NCI-H146 (cell line): ENCODE measurements at places on chromosomes 3 and 15.

DNA sequence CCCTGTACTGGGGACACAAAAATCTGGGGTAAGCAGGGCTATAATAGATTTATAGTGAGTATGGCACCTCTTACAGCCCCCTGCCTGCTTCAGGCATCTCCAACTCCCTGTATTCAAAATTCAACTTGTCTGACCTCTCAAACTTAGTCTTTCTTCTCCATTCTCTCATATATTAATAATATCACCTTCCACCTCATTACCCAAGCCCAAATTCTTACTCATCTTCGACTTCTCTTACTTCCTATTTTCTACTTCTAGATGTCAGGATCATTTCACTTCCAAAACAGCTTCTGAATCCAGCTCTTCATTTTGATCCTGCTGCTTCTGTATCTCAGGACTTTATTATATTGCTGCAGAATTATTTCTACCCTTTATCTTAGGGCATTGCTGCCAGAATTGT is 290.7 kb downstream of the CHST2 start:
- no peak for DNase-seq

DNA sequence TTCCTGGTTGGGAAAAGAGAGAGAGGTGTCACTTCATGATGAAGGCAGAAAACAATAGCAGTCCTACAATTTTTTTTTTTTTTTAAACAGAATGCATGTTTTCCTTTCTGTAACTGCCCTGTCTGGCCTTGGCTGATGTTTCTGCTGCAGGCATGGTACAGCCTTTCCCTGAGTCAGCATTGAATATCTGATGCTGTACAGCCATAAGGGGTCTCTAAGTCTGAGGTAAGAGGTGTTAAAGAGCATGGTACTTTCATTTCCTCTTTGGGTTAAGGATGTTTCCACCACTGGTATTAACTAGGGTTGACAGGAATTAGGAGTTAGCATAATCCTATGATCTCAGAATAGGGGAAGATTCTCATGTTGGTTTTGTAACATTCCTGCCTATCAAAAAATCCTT is 147.4 kb downstream of the CHST2 start:
- no peak for DNase-seq

DNA sequence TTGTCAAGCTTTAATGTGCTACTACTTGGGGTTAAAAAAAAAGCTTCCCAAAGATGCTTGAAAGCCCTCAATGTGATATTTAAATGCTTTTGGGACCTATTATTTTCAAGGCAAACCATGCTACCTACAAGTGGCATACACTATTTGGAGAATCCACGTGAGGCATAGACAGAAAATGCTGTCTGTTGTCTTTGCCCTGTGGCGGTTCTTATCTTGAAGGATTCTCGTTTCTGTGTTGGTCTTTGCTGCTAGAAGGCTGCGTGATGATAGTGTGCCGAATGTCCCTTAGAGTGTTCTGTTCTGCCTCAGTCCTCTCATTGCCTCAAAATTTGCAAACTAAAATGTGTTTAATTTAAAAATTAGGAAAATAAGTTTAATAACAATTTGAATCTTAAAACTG is 356.2 kb upstream of the RARB start:
- DNase-seq: no peak

GRCh38 chr15:44584162-44584749 is 47.3 kb downstream of the EIF3J start:
- DNase-seq: peak; percentile 23

GRCh38 chr15:63979262-63979793 is 67.0 kb downstream of the DAPK2 start:
- no peak for DNase-seq

DNA sequence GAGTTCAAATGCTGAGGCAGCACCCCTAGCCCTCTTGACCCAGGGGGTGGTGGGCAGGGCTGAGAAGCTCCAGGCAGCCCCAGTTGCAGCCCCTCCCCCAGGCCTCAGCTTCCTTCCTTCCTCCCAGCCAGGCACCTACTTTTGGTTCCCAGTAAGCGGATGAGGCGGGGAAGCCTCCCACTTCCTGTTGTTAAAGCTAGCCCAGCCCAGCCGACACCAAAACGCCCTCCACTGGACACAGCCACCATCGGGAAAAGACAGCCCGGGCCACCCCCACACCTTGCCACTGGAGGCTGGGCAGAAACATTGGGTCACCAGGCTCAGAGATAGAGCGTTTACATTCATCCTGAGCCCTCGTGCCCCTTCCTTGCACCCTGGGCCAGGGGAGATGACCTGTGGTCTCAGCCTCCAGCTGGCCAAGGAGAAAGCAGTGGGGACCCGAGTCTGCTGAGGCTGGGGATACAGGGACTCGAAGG is 3.5 kb downstream of the DUSP7 start:
- no peak for DNase-seq
